ENCODE measurements at places on chromosomes 3 and 15.
A peak's percentile ranks its signal among the peaks of the same experiment; 100 is the strongest.

DNA sequence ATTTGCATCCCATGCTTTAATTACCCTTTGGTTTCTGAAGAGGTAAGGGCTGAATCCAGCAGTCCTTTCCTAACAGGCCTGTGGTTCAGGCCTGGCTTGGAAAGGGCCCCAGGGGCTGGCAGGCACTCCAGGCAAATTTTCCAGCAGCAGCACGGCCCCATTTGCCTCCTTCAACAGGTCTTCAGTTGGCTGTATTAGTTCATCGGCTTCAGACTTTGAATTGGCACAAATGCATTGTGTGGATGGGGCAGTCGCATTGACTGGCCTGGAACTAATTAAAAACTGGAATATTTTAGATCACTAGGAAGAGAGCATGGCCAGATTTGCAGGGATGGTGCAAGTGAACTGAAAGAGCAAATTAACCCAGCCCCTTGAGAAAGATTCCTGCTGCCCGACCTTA lies 207.8 kb upstream of the MCTP2 start:
- no peak for DNase-seq

DNA sequence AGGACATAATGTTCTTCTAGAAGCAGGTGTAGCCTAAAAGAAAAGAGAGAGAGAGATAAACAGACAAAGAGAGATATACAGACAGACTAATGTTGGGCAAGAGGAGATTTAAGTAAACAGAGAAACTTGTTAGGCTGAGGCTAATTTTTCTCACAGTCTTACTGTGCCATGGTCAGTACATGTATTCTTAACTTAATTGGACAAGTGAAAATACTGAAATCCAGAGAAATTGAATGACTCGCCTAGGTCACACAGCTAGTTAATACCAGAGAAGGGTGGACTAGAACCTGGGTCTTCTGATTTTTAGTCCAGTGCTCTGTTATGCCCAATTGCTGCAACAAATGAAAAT lies 6.7 kb upstream of the ZNF609 start:
- DNase-seq: no peak

DNA sequence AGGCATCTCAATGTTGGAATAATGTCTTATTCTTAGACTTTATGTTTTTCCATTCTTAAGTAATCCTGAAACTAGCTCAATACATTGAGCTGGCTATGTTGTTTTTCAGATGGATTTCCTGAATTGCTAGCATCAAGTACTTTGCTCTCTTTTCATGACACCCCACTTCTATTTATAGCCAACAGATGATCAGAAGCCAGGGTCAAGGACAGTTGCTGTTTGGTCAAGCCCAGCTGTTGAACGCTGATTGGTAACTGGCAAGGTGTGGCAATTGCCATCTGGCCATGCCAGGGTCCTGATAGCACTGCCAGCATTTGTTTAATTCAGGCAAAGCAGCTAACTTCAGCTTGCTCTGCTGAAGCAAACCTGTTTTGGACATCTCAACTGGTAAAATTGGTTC lies 46.2 kb upstream of the PLCL2 start:
- no peak for DNase-seq

DNA sequence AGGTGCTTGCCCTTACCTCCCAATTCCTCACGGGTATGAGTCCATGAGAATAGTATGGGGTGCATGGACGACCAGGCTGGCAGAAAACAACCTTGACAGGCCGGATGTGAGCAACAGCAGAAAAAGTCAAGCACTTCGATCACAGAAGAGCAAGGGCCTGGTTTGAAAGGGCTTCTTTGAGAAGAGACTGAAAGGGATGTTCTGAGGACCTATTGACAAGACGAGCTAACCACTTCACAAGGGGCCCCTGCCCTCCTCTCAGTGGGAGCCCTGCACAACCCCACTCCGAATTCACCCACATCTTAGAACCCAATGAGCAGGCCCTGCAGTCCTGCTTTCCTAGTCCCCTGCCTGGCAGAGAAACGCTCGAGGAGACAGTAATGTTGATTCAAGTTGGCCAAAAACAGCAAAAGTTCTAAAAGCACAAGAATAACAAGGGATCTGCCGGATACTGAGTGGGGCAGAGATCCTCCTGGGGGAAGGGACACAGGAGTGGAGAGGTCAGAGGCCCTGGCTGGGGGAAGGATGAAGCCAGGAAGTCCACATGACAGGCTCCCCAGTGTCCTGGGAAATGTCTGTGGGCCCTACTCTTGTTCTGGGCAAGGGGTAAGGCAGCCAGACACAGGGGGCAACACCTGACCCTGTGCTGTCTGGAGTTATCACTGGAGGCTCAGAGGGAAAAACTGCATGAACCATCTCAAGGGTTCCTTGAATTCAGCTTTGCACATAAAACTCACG lies 14.8 kb upstream of the CX3CR1 start:
- DNase-seq: no peak

- DNase-seq: no peak
These were observed 304.6 kb downstream of the RPLP1 start for GRCh38 chr15:69757186-69757585.

DNA sequence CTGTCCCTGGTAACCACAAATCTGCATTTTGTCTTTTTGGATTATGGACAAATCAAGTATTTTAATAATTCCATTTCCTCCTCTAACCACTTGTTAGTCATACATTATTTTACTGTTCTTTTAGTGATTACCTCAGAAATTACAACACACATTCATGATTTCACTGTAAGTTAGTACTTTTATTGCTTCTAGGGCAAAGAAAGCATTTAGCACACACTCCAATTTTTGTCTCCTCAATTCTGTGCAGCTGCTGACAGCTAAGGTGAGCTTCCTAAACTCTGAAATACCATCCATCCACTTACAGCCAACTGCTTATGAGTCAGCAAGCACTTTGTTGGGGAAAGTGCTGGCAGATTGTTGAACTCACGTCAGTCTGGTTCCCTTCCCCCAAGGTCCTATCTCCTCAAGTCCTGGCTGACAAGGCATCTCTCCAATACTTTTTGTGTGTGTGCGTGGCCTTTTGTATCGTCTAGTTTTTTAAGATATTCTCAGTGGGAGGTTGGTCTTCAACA lies 49.4 kb upstream of the TNFAIP8L3 start:
- DNase-seq: no peak

GRCh38 chr3:4261406-4261805 lies 41.8 kb upstream of the SETMAR start:
- DNase-seq: no peak

GRCh38 chr15:40843261-40843884 lies 475 bp upstream of the SPINT1 start:
- DNase-seq: no peak

DNA sequence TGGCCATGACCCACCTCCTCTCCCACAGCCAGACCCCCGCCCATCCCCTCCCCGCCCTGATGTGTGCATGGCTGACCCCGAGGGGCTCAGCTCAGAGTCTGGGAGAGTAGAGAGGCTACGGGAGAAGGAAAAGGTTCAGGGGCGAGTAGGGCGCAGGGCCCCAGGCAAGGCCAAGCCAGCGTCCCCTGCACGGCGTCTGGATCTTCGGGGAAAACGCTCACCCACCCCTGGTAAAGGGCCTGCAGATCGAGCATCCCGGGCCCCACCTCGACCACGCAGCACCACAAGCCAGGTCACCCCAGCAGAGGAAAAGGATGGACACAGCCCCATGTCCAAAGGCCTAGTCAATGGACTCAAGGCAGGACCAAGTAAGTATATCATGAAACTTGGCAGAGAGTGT lies 11.7 kb downstream of the MAP1A start:
- DNase-seq: no peak

- DNase-seq: no peak
These were observed 56.3 kb upstream of the CFAP20DC start for GRCh38 chr3:59106085-59106648.

- DNase-seq: no peak
These were observed 37.9 kb downstream of the PSTPIP1 start for GRCh38 chr15:77032647-77033416.

DNA sequence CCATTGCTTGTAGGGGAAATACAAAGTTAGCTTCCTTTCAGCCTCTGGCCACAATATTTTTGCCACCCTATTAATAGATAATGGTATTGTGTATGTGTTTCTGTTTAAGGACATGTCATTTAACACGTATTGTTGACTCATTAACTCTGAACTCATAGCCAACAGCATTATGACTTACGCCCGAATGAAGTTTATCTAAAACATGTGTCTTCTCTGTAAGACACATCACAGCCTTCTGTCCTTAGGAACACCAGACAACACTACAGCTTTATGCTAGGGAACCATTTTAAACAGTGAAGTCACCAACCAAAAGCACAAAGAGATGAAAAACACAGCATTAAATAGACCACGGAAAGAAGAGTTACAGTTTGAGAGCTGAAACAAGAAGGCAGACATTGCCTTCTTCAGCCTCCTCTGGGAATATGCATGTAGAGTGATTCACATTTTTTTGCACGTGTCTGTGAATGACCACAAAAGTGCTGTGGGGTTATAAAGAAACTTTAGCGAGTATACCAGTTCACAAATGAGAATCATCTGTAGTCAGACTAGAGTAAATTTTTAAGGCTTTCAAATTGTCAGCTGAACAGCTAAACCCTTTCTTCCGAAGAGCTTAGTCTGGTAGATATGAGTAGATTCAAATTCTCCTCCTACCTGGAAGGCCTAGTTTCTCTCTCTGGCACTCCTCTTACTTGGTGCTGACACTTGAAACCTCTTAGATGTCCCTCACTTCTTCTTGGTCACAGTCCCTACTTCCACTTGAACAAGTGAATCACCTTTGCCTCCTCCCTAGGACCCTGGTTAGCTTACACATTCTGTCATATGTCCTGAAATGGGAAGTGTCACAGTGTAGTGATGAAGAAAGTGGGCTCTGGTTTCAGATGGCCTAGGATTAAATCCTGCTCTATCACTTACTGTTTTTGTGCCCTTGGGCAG lies 32.2 kb downstream of the MCTP2 start:
- no peak for DNase-seq

- no peak for DNase-seq
These were observed 93.8 kb downstream of the DNASE1L3 start for GRCh38 chr3:58116985-58117384.

GRCh38 chr3:33722626-33723370 lies 4.7 kb upstream of the CLASP2 start:
- no peak for DNase-seq

DNA sequence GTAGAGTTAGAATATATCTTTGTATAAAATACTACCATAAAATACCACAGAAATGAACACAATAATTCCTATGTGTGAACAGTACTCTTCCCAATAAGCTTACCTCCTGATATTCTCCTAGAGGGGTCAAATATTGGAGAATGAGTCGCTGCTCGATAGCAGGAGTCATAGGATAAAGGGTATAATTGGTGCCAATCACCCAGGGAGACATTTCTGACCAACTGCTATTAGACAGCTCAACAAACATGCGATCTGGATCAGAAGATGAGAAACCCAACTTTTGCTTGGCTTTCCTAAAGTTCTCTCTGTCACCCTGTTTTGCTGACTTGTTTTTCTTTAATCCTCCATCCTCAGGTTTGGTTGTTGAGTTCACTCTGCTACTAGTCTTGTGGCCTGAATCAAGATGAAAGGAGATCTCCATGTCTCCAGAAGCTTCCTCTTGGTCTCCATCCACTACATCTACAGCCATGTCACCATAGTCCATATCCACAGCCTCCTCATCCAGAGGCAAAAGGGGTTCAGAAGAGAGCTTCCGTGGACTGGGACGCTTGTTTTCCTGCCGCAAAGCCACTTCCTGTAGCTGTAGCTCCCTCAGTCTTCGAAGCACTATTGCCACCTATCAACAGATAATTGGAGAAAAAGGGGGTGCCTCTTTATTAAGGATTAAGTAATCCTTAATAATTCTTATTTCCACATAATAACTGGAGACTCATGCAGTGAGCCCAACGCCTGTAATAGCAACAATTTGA lies 50.4 kb downstream of the RBM15B start:
- no peak for DNase-seq

DNA sequence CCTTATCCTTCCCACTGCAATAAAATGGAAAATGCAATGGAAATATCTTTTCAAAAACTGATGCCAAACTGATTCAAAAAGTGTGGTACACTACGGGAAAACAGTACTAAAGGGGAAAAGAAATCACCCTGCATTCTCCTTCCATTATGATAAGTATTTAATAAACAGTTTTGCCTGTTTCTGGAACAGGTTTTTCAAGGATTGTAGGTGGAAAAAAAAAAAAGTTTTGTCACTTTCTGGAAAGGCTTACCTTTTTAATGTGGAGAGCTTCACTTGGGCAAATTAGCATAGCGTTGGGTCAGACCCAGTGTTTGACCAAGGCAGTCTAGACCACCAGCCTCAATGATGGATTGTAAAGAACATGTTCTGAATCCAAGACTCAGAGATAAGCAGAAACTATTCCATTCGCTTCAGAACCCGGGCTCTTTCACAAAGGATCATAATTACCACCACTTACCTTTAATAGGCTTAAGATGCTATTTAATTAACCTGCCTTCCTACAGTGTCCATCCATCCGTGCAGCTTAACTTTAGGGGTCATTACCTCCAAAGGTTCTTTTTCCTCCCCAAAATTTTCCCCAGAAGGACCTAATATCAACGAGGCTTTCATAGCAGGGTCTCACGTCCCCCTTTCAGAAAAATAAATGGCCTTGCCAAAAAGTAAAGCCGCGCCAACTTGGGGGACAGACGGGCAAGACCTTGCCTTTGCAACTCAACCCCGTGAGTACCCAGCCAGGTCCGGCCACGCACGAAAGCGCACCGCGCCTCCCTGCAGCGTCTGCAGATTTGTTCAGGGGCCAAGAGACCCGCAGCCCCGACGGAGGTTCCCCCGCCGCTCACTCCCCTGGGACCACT lies 1.0 kb downstream of the DCBLD2 start:
- no peak for DNase-seq

GRCh38 chr3:120497336-120497735 lies 46.5 kb upstream of the FSTL1 start:
- DNase-seq: peak; percentile 24

- no peak for DNase-seq
These were observed 299.3 kb downstream of the SHQ1 start for GRCh38 chr3:72548981-72549380.

- no peak for DNase-seq
These were observed 22.1 kb downstream of the H1-8 start for GRCh38 chr3:129564981-129565644.

- no peak for DNase-seq
These were observed 695.4 kb downstream of the FHIT start for GRCh38 chr3:60555686-60556354.

DNA sequence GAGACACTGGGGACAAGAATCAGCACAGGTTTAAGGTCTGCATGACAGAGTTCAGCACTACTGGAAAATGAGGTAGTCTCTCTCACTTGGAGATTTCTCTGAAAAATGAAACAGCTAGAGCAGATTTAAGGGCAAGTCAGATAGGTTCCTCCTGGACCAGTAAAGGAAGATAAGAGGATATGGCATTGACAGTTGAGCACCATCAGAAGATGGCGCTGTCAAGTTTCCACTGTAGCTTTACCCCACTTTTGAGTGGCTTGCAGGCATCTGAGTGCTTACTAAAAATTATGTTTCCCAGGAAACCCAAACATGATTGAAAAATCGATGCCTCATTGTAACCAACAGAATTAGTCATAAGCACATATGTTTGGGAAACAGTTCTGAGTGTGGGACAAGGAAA lies 407.2 kb upstream of the UBE2E2 start:
- DNase-seq: no peak

- no peak for DNase-seq
These were observed 540.2 kb downstream of the NAALADL2 start for GRCh38 chr3:175399156-175399840.

Measured in prostate gland (tissue), 2 donors.